ENCODE measurements at places on chromosomes 7 and 10.
A peak's percentile ranks its signal among the peaks of the same experiment; 100 is the strongest.

GRCh38 chr7:128190051-128190647, 50.9 kb upstream of the LEP start:
- no peak for DNase-seq

GRCh38 chr10:8133146-8133545, 78.7 kb downstream of the GATA3 start:
- DNase-seq = peak; percentile 36

DNA sequence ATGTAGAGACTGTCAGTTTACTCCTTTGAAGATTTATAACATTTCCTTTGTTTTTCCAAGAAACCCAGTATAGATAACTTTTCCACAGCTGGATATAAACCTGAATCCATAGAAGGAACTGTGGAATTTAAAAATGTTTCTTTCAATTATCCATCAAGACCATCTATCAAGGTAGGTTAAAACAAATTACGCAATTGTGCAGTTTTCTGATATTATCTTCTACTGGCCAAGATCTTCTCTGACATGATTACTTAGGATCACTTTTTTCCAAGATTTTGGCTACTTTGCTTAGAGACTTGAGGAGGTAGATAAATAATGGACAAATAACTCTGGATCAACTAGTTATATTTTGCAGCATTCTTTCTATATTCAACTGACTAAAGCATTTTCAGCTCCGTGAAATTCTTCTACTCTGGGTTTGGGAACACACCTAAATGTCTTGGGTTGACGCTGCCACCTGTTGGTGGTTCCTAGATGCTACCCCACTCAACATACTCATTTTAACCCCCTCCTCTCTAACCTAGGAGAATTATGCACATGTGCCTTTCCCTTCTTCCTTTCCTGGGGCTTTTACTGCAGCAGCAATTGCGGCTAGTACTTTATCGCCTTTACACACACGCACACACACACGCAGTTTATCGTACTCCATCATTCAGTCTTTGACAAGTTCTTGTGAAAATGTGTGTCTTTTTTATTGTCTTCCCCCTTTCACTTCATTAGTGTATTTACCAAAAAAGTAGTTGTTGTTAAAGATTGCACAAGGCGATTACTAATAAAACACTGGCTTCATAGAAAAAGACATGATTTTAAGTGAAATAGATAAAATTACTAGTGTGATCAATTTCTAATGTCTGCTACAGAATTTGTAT, 32.7 kb downstream of the ABCB5 start:
- peak; percentile 83 for DNase-seq

- no peak for DNase-seq
Measured at GRCh38 chr10:132236161-132236560, 49.4 kb downstream of the DPYSL4 start.

DNA sequence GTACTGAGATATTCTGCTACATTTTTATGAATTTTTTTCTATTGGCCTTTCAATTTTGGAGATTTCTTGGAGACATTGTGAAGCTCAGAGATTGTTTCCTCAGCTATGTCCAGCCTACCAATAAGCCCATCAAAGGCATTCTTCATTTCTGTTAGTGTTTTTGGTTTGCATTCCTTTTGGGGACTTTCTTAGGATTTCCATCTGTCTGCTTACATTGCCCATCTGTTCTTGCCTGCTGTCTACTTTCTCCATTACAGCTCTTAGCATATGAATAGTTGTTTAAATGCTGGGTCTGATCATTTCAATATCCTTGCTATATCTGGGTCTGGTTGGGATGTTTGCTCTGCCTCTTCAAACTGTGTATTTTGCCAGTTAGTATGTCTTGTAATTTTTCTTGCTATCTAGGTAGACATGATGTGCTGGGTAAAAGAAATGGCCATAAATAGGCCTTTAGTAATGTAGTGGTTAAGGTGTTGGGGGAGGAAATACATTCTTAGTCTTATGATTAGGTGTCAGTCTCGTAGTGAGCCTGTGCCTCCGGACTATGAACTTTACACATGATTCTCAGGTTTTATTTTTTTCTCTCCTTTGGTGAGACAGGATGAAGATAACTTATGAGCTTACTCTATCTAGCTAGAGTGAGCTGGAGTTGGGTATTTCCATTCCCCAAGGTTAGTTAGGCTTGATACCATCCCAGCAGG, 32.6 kb upstream of the NME8 start:
- no peak for DNase-seq

GRCh38 chr10:19200211-19200610, 151.6 kb downstream of the MALRD1 start:
- no peak for DNase-seq

DNA sequence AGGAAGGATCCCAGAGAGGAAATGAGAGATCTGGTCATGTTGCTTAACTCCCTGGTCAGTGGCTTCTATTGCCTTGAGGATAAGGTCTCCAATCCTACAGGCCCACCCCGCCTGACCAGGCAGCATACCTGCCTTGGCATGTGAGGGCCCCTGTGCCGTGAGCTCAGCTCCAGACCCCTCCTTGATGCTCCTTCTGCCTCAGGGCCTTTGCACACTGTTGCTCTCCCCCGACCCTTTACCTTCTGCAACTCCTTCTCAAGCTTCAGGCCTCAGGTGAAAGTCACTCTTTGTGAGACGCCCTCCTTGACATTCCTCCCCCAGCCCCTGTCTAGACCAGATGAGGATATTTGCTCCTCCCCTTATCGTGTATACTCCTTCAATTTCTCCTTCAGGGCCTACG, 62.8 kb downstream of the FAM241B start:
- DNase-seq = no peak

GRCh38 chr7:150368884-150369747, 494 bp downstream of the REPIN1 start:
- peak; percentile 87 for DNase-seq

GRCh38 chr7:111312966-111313365, 222.0 kb downstream of the LRRN3 start:
- peak; percentile 5 for DNase-seq

DNA sequence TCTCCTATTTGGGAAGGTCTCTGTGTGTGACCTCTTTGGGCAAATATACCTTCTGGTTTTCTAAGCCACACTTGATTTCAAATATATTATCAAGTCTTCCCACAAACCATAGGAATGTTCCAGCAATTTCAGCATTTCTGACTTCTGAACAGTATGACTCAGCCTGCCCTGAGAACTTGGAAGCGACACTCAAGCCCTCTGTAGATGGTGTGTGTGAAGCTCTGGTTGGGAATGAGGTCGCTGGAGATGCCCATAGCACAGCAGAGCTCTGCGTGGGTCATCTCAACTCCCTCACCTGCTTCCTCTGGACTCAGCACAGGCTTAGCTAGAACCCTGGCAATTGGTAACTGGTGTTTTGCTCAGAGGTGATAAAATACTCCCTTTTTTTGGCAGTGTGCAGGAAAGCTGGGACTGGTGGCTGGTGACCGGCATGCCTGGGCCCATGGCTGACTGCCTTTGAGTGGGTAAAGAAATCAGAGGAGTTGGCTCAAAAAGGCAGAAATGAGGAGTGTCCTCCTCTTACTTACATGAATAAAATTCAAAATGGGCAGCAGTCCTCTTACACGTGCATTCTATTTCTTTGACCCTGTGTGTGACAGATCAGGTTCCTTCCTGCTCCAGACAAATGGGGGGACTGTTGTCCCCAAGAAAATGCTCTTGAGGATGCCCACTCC, 87.5 kb upstream of the NRP1 start:
- peak; percentile 94 for DNase-seq

DNA sequence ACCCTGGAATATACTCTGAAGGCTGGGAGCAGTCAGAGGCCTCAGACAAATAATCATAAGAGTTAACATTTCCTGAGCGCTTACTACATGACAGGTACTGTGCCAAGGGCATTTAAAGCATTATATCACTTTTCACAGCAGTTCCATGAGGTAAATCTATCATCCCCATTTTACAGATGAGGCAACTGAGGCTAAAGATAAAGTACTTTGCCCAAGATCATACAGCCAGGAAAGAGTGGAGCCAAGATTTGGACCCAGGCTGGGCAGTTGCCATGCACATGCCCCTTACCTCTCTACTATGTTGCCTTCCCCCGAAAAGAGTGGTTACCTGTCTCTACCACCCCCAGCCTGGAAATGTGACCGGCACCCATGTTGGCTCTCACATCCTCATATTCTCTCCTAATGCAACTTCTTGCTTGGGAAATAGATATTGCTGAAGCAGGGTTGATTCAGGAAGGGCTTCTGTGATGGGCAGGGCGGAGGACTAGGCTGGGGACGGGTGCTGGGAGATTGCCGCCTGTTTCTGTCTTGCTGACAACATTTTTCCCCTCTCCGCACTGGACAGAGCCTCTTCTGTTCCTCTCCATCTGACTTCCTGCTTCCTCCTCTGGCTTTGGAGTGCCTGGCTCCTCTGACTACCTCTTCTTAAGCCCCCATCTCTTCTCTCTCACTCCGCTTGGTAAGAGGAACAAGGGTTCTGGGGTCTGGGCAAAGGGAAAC, 13.8 kb downstream of the SMO start:
- DNase-seq = no peak

- no peak for DNase-seq
Measured at GRCh38 chr10:29947701-29948060, 111.7 kb downstream of the JCAD start.
